Prostate gland (tissue), 2 donors: ENCODE measurements at places on chromosomes 4 and X. TPM values are rescaled to one million over a fixed set of nuclear protein-coding genes. Genes with fewer than 3 reads are reported as not detected.

- DNase-seq = no peak
Measured at GRCh38 chr4:120443116-120443515, 376.5 kb upstream of the MAD2L1 start.

- no peak for DNase-seq
Measured at GRCh38 chr4:30727409-30727808, 7.2 kb downstream of the PCDH7 start.

DNA sequence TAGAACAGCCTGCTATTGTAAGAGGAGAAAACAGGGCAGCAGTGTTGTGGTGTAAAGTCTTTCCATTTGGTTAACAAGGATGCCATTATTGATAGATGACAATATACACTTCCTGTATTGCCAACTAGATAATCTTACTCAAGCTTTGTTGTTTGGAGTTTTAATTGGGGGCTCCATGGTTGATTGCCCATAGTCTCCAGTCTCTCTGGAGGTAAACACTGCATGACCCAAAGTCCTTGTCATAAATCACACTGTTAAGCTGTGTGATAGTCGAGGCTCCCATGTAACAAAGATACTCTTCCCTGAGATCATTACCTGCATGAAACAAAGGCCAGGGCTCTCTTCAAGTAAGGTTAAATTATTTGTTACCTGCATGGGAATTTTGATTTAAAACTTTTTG lies 394.6 kb downstream of the C4orf33 start:
- DNase-seq = no peak

Gene GAGE12J
- total RNA-seq = not detected

Gene DHX15
- total RNA-seq = 86.1 TPM

DNA sequence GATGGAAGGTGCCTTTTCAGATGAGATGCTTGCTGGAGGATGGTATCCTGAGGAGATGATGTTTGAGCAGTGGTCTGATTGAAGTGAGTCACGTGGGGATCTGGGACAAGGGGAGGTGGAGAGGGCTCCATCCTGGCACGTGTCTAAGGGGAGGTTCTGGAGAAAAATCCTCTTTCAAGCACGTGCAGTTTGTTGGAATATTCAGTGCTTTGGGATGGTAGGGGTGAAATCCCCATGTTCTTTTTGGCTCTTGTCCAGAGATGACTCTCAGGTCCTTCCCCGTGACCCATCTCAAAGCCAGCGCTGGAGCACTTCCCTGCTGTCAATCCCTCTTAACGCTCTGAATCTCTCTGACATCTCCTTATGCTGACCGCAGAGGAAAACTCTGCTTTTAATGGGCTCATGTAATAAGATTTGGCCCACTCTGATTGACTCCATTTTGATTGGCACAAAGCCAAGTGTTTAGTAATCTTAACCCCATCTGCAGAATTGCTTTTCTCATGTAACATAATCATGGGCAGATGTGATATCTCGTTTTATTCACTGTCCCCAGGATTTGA lies 10.8 kb upstream of the KLKB1 start:
- no peak for DNase-seq

Gene GPR143
- total RNA-seq = 3.1 TPM

Gene FAAH2
- total RNA-seq = 40.2 TPM

DNA sequence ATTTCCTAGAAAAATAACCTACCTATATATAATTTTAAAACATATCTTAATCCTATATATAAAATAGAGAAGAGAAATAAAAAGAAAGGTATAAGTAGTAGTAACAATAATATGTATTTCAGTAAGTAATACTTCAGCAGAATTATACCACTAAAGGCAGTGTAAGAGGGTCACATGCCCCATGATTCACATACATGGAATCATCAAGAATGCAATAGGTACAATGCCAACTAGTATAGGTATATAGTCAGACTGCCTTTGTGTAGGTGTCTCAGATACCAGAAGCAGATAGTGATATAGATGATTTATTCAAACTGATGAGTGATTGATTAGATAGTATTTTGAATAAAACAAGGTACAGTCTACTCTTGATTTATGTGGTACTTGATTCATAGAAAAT lies 9.4 kb downstream of the AIMP1 start:
- DNase-seq = no peak
